ENCODE measurements at places on chromosomes 2 and 18.

- DNase-seq, result no peak
Measured at GRCh38 chr2:183759033-183759432, 634.8 kb downstream of the NUP35 start.

DNA sequence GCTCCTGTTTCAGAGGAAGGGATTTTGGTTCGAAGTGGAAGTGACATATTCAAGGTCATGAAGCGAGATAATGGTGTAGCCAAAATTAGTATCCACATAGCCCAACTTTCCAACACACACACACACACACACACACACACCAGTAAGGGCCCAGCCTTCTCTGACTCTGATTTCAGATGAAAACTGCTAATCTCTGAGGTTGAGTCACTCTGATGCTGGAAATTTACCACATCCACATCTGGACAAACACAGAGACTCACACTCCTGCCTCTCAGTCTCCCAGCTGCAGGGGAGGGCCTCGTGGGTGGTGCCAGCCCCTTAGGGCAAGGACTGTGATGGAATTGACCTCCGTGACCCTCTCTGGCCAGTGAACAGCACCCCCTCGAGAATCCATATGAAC, 29.0 kb upstream of the SLC35F6 start:
- no peak for DNase-seq

GRCh38 chr2:240211598-240212424, 71.4 kb upstream of the OTOS start:
- no peak for DNase-seq

- no peak for DNase-seq
Measured at GRCh38 chr2:26568076-26568890, 72.9 kb downstream of the CIB4 start.

- DNase-seq, result no peak
Measured at GRCh38 chr2:2569306-2569705, 238.2 kb upstream of the MYT1L start.

GRCh38 chr2:191999101-191999841, 152.4 kb upstream of the CAVIN2 start:
- no peak for DNase-seq

DNA sequence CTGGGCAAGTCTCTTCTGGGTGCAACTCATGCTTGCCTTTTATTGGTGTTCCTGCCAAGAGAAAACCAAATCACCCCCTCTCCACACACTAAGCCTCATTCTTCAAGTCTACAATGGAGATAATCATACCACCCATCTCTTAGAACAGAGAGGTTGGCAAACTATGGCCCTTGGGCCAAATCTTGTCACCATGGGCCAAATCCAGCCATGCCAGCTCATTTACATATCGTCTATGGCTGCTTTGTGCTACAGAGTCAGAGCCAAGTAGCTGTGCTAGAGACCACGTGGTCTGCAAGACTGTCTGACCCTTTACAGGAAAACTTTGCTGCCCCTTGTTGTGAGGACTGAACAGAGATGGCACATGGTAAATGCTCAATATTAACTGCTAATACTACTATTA, 270.3 kb upstream of the PARD3B start:
- no peak for DNase-seq

DNA sequence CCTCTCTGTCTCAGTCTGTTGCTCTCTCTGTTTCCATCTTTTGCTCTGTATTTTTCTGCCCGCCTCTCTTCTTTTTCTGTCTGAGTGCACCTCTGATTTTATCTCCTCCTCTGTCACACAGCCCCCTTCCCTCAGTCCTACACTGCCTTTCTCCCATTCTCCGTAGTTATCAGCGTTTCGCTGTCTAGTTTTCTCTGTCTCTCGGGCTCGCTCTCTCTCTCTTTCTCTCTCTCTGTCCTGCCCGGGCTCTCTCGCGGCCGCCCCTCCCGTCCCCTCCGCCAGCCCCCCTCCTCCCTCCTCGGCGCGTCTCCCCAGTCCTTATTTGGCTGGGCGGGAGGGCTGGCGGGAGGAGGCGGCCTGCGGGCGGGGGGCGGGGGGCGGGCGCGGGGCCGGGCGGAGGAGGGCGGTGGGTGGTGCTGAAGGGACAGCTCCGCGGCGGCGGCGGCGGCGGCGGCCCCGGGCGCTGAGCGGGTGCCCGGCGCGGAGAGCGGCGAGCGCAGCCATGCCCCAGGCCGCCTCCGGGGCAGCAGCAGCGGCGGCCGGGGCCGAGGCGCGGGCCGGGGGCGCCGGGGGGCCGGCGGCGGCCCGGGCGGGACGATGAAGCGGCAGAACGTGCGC, at the start of gene KCNK3:
Gene KCNK3 (plus strand): TSS at position 444 of the 618 bp plus-strand sequence. CDS start 154 bp downstream, at position 598.
- peak; percentile 11 for DNase-seq

- DNase-seq, result no peak
Measured at GRCh38 chr2:71789556-71790204, 336.3 kb downstream of the DYSF start.

DNA sequence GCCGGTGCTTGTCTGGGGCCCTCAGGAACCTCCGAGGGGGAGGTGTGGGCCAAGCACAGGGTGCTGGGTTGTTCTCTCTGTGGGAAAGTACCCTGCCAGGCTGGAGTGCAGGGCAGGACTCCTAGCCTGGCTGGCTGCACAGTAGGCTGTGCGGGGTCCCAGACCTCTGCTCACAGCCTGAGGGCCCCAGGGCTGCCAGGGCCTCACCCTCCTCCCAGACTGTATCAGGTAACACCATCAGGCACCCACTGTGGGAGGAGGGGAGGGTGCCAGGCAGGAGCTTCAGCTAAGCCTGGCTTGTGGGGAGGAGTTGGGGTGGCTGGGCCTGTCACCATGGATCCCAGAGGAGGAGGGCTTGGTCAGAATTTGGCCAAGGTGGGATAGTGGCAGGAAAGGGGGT, 211.9 kb upstream of the SMAD2 start:
- DNase-seq, result no peak

- no peak for DNase-seq
Measured at GRCh38 chr2:157254041-157254440, 3.5 kb upstream of the GALNT5 start.

- no peak for DNase-seq
Measured at GRCh38 chr2:67565761-67566160, 168.6 kb downstream of the ETAA1 start.

DNA sequence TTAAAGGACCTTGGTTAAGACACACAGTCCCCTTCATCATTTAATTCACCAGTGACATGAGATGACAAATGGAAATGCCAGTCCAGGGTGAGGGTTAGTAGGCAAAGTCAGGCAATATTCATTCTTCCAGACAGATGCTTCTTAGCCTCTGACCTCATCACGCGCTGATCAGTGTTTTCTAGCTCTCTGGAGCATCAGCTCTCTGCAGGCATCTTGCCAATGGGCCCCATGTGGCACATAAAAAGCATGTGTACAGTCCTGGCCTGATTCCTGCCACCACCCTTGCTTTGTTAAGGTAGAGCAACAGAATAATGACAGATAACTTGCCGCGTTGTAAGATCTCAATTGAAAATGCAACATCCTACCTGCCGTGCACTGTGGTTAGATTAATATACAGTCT, 20.3 kb upstream of the NPAS2 start:
- DNase-seq, result no peak

DNA sequence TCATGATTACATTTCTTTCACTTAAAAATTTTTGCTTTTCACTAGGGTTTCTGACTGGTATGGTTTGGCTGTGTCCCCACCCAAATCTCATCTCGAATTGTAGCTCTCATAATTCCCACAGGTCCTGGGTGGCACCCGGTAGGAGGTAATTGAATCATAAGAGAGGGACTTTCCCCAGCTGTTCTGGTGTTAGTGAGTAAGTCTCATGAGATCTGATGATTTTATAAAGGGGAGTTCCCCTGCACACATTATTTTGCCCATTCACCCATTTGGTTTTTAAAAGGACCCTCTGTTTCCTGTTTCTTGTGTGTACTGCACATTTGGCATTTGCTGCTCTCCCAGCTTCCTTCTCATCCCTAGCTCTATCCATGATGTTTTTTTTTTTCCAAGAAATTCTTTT, 27.8 kb upstream of the NETO1 start:
- no peak for DNase-seq

- DNase-seq, result no peak
Measured at GRCh38 chr2:190574169-190574568, 39.6 kb upstream of the NEMP2 start.

GRCh38 chr2:126761981-126762878, 106.3 kb downstream of the GYPC start:
- DNase-seq, result no peak

DNA sequence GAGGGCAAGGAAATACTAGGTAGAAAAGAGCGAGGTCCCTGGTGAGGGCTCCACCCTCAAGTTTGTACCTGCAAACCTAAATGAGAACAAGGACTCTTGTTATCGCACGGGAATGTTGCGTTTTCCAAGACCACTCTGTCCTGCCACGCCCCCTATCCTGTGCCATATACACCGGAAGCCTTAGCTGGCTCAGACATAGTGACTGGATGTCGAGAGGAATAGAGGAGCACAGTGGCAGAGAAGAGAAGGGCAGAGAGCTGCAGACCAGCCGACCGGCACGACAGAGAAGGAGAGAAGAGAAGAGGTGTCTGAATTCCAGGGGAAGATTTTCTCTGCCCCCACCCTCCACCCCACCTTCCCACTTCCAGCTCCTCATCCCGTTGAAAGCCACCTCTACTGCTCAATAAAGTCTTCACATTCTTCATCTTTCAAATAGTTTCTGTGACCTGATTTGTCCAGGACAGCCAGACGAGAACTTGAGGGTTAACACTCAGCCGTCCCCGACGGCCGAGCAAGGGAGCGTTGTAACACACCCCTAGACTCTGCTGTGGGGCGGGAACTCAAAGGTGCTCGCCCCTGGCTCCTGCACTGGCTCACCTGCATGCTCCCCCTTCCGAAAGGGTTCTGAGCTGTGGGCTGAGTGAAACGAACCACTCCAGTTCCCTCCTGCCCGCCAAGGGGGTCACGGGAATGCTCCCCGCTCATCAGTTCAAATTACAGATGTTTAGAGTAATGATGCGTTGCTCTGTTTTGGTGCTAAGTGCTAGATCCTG, 24.9 kb upstream of the COL3A1 start:
- DNase-seq, result no peak

GRCh38 chr2:110904779-110905148, 172.4 kb downstream of the ACOXL start:
- DNase-seq, result no peak

GRCh38 chr18:67183398-67183797, 333.1 kb downstream of the DSEL start:
- DNase-seq, result no peak

GRCh38 chr2:71793926-71794325, 340.6 kb downstream of the DYSF start:
- DNase-seq, result no peak

DNA sequence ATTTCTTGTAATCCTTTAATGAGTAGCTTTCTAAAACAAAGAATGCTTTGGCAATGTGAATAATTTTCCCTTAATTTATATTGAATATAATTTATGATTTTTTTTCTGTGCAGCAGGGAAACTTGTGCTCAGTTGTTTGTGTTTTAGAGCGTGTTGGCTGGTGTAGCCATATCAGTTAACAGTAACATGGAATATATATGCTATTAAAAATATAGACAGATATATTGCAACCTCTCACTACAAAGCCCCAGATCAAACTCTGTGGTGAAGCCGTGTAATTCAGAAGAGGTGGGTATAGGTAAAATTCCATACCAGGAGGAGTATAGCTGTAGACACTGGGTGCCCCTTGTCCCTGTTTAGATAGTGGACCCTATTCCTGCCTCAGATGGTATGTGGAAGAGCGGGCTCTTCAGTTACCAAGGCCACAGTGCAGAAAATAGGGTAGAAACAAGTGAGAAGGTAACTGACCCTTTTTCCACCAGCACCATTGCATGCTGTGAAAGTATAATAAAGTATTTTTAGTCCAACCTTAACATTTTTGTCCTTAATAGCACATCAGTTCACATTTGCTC, 18.1 kb upstream of the RASGRP3 start:
- DNase-seq, result no peak

DNA sequence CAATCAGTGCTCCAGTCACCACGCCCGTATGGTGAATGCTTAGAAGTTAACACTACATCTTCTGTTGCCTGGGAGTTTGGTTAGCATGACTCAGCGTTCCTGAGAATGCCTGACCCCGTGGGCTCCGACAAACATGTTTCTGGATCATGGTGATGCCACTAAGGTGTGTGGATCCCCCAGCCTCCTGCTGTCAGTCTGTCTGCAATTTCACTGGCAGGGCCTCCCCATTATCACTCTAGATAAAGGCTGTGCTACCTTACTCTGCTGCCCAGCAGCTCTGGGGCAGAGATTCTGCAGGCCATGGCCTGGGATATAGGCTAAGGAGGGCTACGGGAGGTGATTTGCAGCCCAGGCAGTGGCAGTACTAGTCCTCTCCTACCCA, 66.0 kb downstream of the STPG4 start:
- no peak for DNase-seq

DNA sequence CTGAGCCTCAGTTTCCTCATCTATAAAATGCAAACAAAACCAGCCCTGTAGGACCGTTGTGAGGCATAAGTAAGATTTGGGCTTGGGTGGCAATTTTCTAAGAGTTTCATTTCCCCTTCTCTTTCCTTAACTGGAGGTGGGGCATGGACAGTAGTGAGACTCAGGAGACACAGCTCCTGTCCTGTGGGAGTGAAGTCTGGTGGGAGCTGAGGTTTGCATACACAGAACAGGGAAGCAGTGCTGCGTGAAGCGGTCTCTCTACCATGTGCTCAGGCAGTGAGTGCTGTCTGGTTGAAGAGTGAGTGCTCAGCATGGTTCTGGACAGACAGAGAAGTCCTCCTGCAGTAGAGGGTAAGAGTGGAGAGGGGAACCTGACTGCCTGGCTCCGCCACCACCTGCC, 62.3 kb upstream of the MCFD2 start:
- DNase-seq, result no peak

DNA sequence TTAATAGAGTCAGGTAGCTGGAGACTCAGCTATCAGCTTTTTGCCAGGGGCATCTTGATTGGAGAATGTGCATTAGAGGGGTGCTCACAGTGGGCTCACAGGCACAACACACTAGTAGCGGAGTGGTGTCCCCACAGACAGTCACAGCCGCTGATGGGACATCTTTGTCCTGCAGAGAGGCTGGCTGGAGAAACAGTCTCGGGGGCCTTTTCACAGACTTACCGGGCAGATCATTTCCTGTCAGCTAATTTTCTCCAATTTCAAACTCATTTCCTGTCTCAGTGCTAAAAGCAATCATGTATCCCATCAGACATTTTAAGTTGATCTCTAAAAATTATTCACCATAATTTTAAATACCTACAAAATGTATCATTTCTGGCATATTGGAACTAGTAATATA, 562.6 kb downstream of the DCDC2C start:
- no peak for DNase-seq

Data from activated CD8-positive, alpha-beta memory T cell treated with anti-CD3 and anti-CD28 coated beads for 1 hour (primary cell).